ENCODE measurements at places on chromosomes 16 and 17. TPM values are rescaled to one million over a fixed set of nuclear protein-coding genes. Genes with fewer than 3 reads are reported as not detected.

RPA1 gene
- total RNA-seq = 19.0 TPM

EPN3 gene
- total RNA-seq = under 0.01 TPM

SDK2 gene
- total RNA-seq = 0.37 TPM

HAP1 gene
- not detected for total RNA-seq

DCXR gene
- 47.7 TPM for total RNA-seq

HAS3 gene
- under 0.01 TPM for total RNA-seq

HBA1 gene
- total RNA-seq = not detected

USP6 gene
- total RNA-seq = not detected

EXOC3L1 gene
- not detected for total RNA-seq

SHBG gene
- 0.39 TPM for total RNA-seq

FBXO39 gene
- not detected for total RNA-seq

FBXW10B gene
- total RNA-seq = 2.2 TPM
